ENCODE measurements at places on chromosomes 6 and 20. TPM values are rescaled to one million over a fixed set of nuclear protein-coding genes. Genes with fewer than 3 reads are reported as not detected.

ACSS1 gene
- 135 TPM for total RNA-seq

CAPN11 gene
- total RNA-seq = 0.27 TPM

MEI4 gene
- 0.65 TPM for total RNA-seq

CCN6 gene
- total RNA-seq = not detected

DYNLRB1 gene
- total RNA-seq = 172 TPM

PNPLA1 gene
- not detected for total RNA-seq

RSPO3 gene
- total RNA-seq = 0.92 TPM

PXDC1 gene
- total RNA-seq = 29.7 TPM

NKAIN4 gene
- total RNA-seq = not detected

VIP gene
- total RNA-seq = 0.41 TPM

SYTL3 gene
- total RNA-seq = 10.8 TPM

ULBP1 gene
- total RNA-seq = 0.30 TPM

GPR6 gene
- total RNA-seq = not detected

GRCh38 chr6:12585497-12585958 is 131.0 kb upstream of the PHACTR1 start:
- peak; percentile 68 for DNase-seq

DNA sequence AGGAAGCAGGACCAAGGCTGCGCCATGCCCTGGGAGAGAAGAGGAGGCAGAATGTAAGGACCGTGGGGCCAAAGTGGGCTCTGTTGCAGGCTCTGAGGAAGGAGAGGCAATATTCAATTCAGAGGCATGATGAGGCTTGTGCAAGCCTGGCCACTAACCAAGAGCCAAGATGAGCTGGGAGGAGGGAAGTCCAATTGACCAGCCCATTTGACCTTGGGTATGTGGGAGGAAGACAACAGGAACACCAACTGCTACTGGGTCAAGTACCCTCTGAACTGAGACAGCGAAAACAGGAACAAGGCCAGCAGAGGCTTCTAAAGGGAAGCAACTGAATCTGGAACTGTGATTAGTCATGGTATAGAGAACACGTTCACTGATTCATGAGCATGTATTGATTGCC is 779.6 kb downstream of the MAFB start:
- DNase-seq = no peak

DNA sequence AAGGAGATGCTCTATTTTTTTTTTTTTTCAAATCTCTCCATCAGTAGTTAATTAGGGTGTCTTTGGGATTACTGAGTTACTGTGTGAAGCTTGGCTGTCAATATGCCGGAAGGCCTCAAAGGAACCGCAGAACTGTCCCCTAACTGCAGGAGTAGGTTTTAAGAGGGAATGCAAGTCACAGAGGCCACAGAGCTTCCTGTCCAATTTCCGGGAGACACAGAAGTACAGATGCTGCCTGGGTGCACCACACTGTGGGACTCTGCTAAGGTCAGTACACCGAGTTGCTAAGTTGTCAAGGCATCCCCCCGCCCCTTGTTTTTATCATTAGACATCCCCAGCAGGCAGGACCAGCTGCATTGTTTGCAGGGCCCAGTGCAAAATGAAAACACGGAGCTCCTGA is 120.2 kb upstream of the RAB32 start:
- no peak for DNase-seq

DNA sequence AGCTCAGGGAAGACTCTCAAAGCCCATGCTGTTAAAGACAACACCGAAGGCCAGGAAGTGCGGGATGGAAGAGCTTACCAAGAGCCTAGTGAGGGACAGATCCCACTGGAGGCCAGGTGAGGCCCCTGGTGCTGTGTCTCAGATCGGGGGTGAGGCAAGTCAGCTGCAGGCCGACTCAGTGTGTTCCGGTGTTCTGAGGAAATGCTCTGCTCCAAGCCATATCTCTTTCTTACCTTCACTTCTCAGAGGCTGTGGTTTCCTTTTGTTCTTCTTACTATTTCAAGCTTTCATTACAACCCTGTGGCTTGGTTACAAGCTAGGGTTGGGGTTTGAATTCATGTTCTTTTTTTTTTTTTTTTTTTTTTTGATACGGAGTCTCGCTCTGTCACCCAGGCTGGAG is 114.3 kb upstream of the ZFP64 start:
- no peak for DNase-seq

- no peak for DNase-seq
These were observed 27.4 kb downstream of the KCNQ5 start for GRCh38 chr6:72649032-72649984.

GRCh38 chr20:6709910-6710595 is 57.4 kb upstream of the BMP2 start:
- DNase-seq = no peak

DNA sequence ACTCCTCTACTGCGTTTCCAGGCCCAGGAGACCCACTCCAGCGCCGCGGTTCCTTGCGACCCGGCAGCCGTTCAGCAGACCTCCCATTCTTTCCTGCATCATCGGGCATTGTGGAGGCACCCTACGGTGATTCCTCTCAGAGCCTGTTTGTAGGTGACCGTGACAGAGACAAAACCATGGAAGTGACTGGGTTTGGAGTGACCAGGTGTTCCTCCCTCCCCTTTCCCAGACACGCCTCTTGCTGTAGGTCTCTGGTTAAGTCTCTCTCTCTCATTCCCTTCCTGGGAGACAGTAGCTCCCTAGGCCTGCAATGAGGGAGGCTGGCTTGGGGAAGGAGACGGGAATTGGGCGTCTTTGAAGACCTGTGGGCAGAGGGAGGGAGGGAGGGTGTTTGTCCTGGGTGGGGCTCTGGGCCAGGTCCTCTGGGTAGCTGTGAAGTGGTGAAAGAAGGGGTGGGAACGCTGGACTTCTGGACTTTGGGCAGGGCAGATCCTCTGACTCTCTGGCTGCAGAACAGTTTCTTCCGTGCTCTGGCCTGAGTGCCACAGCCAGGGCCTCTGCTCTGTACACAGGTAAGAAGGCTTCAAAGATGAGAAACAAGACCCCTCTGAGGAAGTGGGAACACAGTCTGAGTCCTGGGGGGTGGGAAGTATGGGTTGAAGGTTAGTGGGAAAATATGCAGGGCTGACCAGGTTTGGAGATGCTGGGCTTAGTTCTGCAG is 763 bp downstream of the KLC4 start:
- no peak for DNase-seq

DNA sequence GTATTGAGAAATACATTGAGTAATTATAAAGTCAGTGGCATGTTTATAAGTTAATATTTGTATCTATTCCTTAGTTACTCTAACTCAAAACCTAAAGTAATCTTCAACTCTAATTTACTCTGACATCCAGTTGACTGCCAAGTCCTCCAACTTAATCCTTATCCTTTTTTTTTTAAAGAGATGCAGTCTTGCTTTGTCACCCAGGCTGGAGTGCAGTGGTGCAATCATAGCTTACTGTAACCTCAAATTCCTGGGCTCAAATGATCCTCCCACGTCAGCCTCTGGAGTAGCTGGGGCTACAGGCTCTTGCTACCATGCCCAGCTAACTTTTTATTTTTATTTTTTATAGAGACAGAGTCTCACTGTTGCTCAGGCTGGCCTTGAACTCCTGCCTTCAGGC is 24.4 kb downstream of the PTPN1 start:
- DNase-seq = no peak

DNA sequence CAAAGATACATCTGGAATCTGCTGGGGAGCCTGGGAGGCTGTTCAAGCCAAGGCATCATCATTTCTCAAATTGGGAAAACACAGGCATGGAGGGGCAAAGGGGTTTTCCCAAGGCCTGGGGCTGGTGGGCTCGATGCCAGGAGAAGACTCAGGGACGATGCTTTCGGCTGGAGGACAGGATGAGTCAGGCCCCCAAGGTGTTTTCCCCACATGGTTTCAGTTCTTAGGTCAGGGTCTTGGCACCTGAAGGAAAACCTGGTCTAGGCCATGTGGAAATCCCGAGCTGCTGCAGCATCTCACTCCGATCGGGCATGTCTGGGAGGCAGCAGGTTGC is 348.1 kb downstream of the CDC5L start:
- DNase-seq = no peak

- no peak for DNase-seq
These were observed 64.1 kb downstream of the GFOD1 start for GRCh38 chr6:13423252-13423651.

DNA sequence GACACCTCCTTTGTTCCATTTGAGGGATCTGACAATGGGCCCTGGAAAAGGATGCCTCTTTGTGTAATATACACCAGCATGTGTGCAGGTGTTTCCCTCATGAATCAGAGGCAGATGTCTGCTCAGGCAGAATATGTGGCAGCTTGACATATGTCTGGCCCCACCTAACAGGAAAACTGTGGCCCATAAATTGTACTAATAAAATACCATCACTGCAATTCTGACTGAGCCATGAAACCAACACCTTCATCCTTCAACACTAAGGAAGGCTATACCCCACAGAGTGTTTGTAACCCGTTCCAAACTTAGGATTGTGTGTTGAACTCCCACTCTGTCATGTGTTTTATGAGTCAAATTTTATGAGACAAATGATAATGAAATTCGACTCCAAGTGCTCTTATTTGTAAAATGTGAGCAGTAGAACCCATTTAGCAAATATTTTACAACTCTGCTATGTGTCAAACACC is 22.7 kb downstream of the LAMA4 start:
- no peak for DNase-seq

- DNase-seq = no peak
These were observed 336.1 kb upstream of the CITED2 start for GRCh38 chr6:139710556-139710955.

DNA sequence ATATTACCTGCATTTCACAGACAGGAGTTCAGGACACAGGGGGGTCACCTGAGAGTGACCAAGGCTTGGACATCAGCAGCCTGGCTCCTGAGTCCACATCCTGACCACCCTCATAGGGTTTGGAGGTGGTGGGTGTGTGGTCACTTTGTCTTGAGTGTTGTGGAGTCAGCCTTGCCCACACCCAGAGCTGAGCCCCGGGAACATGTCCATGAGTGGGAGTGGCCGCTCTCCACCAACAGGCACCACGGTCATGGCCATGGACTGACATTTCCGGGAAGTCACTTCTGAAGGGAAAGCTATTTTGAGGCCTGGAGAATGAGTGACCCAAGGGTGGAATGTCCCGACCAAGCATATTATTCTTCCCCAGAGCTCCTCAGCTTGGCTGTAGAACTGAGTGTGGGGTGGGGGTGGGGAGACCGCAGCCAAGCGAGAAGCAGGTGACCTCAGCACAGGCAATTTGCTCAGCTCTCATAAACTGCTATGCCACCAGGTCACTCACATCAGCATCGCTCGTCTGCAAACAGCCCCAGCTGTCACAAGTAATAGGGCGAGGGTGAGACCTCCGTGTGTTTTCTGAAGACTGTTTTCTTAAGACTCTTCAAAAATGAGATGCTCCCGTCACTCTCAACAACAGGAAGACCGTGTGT is 348.6 kb upstream of the CDH4 start:
- no peak for DNase-seq

DNA sequence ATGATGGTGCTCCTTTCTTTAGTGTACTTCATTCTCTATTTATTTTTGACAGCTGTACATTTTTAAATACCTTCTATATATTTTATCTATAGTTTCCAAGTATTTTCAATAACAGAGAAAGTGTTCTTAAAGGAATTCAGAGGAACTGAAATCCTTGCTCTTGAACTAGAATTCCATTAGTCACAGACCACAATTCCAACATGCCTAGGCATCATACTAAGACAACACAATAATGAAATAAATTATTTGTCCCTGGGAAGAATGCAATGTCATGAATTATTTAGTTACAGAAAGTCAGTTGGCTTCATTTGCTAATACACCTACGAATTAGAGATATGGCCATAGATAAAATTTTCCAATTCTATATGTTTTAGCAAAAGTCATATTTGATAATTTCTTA is 671.2 kb downstream of the EPHA7 start:
- DNase-seq = no peak

GRCh38 chr6:73823046-73823735 is 127.2 kb downstream of the CD109 start:
- no peak for DNase-seq

DNA sequence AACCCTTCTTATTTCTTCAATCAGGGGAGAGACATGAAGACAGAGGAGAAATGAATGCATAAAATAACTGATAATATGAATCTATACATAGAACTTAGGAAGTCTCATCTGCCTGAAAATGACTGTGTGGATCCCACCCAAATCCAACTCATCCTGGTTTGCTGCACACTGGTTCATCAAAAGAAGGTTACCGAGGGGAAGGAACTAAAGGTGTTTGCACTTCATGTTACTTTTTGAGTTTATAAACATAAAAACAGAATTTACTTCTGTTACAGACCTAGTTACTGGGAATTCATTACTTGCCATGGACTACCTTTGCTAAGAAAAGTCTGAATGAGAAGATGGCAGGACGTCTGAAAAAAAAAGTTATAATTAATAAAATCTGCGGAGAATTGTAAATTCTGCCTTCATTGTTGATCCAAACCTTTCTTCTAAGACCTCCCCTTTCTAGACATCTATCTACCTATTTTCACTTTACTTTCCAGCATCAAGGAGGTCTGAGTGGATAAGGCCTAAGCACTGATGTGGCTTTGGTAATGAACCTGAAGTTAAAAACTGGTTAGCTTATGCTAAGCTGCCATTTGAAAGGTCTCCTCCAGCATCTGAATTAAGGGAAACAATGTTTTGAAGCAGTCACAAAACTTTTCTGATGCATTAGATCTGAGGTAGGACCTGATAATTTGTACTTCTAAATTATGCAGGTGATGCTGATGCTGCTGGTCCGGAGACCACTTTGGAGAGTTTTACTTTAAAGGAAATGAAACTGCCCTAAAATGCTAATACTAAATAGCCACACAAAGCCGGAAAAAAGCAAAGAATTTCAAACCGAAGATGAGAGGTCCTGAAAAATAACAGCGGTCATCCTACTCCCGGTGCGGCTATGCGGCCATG is 84.0 kb downstream of the HFE start:
- DNase-seq = no peak

DNA sequence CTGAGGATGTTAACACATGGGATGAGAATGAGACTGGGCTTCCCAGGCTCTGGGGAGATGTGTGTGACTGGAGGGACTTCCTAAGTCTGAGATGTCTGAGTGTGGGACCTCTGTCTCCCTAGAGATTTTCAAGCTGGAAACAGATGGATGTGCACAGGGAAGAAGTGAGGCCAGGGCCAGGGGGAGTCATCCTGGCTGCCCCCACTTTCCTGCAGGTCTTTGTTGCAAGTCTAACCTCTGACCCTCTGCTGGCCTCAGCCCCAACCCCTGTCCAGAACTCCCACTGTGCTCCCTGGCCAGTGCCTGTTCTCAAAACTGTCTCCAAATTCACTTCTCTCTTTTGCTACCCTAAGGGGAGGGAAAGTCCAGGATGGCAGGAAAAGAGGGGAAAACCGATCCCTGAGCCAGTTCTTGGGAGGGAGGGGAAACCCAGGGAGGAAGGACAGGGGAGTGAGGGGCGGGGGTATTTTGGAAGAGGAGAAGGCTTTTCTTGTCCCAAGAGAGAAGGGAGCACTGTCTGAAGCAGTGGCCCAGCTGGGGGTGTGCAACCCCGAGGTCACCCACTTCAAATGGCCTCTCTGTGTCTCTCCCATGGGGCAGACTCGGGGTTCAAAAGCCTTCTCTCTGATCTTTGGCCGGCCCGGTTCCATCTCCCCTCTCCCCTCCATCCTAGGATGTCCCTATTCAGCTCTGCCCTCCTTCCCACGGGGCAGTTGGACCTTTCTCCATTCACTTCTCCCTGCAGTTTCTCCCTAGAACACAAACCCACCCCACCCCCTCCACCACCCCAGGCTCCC is 3.1 kb downstream of the PPP1R18 start:
- DNase-seq = no peak

GRCh38 chr20:48359692-48360341 is 468.0 kb downstream of the PREX1 start:
- no peak for DNase-seq

All from Right ventricle myocardium inferior (tissue), 1 donor.